ENCODE measurements at places on chromosomes 4 and X.

- DNase-seq: no peak
- no peaks in the 10 kb centered on the region for H3K27me3 ChIP-seq
- no peak overlapping the region for H3K27ac ChIP-seq
- no peaks in the 10 kb centered on the region for H3K4me1 ChIP-seq
- H3K36me3 ChIP-seq: no peaks in the 10 kb centered on the region
Measured at GRCh38 chr4:42789041-42789567, 103.4 kb upstream of the GRXCR1 start.

- no peak for DNase-seq
- no peak overlapping the region for H3K4me3 ChIP-seq
- H3K4me1 ChIP-seq: no peaks in the 10 kb centered on the region
- H3K27ac ChIP-seq: no peak overlapping the region
- no peaks in the 10 kb centered on the region for H3K27me3 ChIP-seq
Measured at GRCh38 chr4:4662230-4662629, 120.4 kb upstream of the STX18 start.

DNA sequence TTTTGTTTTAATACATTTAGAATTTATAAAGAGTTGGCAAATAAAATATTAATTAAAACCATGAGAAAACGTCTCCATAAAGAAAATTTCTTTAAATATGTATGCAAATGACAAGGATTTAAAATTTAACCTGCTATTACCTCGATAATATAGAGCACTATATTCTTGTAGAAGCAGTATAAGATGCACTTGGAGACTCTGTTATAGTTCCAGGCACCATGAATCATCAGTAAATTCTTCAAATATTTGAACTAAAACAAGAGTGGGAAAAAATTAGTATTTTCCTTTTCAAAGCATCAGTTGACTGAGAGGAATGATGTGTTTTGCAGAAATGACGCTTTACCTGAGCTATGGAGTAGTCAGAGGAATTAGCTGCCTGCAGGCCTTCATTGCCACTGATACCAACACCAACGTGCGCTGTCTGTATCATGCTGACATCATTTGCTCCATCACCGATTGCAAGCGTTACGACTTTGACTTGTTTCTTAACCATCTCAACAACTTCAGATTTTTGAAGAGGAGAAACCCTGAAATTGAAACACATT is 67.3 kb downstream of the SHISA3 start:
- H3K36me3 ChIP-seq: no peaks in the 10 kb centered on the region
- no peak overlapping the region for H3K27ac ChIP-seq
- H3K4me1 ChIP-seq: no peaks in the 10 kb centered on the region
- no peak for DNase-seq
- H3K4me3 ChIP-seq: no peak overlapping the region

DNA sequence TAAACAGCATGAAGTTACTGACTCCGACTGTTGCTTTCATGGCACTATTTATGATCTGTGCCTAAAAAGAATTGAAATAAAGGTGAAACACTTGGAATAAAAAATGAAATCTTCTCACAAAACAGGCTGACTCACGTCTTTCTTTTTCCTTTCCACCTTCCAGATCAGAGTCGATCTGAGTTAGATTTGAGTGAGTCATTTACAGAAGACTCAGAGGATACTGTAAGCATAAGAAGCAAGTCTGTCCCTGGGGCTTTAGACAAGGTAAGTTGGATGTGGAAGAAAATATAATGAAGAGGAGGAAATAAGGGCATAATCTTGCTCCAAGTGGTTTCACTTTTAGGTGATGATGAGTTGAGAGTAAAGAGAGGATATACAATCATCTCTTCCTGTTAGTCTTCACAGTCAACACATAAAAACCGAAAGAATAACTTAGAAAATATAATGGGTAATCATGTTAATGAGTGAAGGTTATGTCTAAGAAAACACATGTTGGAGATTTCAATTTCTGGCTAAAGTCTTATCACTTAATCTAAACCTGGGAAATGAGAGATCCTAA is 89.7 kb downstream of the SYTL5 start:
- H3K4me1 ChIP-seq: no peaks in the 10 kb centered on the region
- no peaks in the 10 kb centered on the region for H3K27me3 ChIP-seq
- no peaks in the 10 kb centered on the region for H3K36me3 ChIP-seq
- no peak overlapping the region for H3K27ac ChIP-seq
- H3K4me3 ChIP-seq: no peak overlapping the region
- DNase-seq: no peak

GRCh38 chr4:47930971-47931804 is 16.8 kb upstream of the NFXL1 start:
- no peak for DNase-seq
- no peak overlapping the region for H3K4me3 ChIP-seq
- H3K27me3 ChIP-seq: no peaks in the 10 kb centered on the region

DNA sequence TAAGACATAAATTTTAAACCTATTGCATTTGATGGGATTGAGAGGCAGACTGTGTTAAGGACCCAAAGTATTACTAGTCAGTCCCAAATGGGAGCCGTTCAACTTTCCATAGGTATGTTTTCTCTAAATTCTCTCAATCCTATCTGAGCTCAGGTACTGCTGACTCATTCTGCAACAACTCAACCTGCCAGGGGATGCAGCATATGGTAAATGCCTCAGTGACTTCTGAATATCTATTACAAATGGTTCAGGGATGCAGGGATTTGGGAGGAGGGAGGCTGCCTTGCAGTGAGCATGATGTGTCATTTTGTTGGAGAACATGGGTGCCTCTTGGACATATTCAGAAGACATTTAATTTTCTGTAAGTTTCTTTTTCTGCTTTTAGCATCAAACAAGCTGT is 97.3 kb downstream of the HDAC8 start:
- no peak overlapping the region for H3K4me3 ChIP-seq
- DNase-seq: no peak
- H3K36me3 ChIP-seq: no peaks in the 10 kb centered on the region
- H3K4me1 ChIP-seq: peaks cover 11% of the 10 kb centered on the region

DNA sequence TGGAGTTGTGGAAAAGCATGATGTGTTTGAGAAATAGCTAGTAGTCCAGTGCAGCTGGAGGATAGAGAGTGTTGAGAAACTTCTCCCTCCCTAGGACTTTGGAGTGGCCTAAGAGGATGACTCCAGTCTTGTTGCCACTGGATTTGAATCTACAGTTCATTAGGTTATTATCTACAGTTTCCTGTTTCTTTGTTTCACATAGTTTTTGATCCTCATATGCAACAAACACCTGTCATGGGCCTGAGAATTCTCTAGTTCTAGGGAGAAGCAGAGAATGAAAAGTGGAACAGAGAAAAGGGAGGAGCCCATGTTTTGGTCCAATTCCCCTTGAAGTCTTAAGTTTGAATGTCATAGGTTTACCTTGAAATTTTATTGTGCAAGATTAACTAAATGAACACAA is 73.6 kb upstream of the TBC1D9 start:
- no peaks in the 10 kb centered on the region for H3K27me3 ChIP-seq
- DNase-seq: no peak
- H3K36me3 ChIP-seq: no peaks in the 10 kb centered on the region

DNA sequence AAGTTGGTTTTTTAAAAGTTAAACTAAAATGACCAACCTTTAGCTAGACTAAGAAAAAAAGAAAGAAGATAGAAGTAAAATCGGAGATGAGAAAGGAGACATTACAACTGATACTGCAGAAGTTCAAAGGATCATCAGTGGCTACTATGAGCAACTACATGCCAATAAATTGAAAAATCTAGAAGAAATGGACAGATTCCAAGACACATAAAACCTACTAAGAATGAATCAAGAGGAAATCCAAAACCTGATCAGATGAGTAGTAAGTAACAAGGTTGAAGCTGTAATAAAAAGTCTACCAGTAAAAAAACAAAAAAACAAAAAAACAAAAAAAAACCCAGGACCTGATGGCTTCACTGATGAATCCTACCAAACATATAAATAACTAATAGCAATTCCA is 16.1 kb downstream of the IQCM start:
- no peak overlapping the region for H3K27ac ChIP-seq
- no peaks in the 10 kb centered on the region for H3K27me3 ChIP-seq
- no peaks in the 10 kb centered on the region for H3K4me1 ChIP-seq
- no peak for DNase-seq

GRCh38 chrX:136369377-136369776 is 68.6 kb downstream of the ADGRG4 start:
- H3K27me3 ChIP-seq: no peaks in the 10 kb centered on the region
- no peaks in the 10 kb centered on the region for H3K36me3 ChIP-seq
- H3K4me3 ChIP-seq: no peak overlapping the region
- H3K27ac ChIP-seq: no peak overlapping the region
